CD4-positive, CD25-positive, alpha-beta regulatory T cell (primary cell): ENCODE measurements at places on chromosomes 7 and 10. TPM values are rescaled to one million over a fixed set of nuclear protein-coding genes. Genes with fewer than 3 reads are reported as not detected.

- no peak for DNase-seq
Measured at GRCh38 chr10:128686630-128687278, 560.5 kb upstream of the MKI67 start.

GRCh38 chr10:5904227-5904626 is 14.2 kb downstream of the FBH1 start:
- peak; percentile 43 for DNase-seq

- no peak for DNase-seq
Measured at GRCh38 chr7:64494912-64495461, 67.9 kb downstream of the ZNF680 start.

- DNase-seq: no peak
Measured at GRCh38 chr10:98289802-98290209, 21.8 kb upstream of the LOXL4 start.

GRCh38 chr10:72277340-72277995 is 3.7 kb downstream of the DDIT4 start:
- DNase-seq: no peak

GRCh38 chr10:82277591-82277990 is 402.6 kb downstream of the NRG3 start:
- DNase-seq: no peak

DNA sequence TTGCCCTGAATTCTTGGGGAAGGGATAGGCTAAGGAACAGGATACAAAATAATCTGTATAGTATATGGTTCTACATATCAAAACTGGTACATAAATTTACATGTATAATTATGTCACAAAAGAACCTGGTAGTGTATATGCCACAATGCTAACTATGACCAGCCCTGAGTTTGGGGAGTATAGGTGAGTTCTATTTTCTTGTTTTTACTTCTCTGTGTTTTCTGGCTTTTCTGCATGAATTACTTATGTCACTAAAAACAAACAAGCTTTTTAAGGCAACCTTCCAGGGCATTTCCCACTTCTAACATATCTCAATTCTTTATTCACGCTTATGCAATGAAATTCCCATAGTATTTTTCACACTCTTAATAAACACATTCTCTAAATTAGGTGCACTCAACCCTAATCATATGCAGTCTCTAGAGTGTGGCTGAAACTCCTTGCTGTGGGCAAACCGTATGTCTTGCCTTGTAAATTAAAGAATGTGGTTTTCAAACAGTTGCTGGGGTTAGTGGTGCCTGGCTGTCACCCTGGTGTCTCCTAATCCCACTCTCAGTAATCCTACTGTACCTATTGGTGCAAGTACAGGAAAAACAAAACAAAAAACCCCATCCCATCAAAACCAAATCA is 14.0 kb upstream of the INSIG1 start:
- DNase-seq: no peak

The PITX3 gene
- polyA plus RNA-seq: not detected

The PPP1R9A gene
- not detected for polyA plus RNA-seq
